ENCODE measurements at places on chromosomes 4 and X.

DNA sequence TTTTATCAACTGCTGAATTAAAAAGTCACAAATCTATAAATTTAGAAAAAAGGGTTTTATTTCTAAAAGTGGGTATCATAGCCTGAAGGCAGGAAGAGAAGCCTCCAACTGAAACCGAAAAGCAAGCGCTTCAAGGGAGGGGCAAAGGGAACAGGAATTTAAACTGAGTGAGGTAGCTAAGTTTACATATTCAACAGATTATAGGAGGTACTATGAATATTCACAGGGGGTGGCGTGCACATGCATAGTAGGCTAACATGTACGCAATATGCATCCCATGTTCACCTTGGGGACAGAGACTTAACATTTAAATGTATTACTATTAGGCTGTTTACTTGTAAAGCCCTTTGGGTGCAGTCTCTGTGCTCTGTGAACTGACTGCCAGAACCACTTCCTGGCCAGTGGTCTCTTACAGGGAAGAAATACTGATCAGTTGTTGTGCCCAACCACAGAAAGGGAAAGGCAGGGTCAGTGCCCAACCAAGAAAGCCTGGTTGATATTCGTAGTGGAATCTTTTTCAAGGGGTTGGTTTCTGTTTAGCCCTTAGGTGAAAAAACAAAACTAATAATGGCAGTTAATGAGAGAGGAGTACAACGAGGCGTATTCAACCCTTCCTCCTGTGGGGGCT is 168.7 kb upstream of the GALNTL6 start:
- no peak for DNase-seq

DNA sequence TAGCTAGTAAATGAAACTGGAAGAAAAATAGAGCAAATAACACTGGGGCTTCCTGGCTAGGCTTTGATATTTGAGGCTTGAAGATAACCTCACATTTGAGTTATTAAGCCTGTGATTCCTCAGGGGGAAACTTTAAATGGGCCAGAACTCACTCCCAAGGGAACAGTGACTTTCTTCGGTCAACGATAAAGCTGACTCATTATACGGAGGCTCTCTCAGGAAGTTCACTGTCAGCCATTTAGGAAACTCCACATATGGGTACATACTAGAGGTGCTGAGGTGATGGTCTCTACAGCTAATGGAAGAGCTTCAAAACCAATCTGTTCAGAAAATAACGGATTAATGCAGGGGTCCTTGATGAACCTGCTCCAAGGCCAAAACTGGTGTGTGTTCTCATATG is 120.8 kb downstream of the SH2D1A start:
- DNase-seq: no peak

DNA sequence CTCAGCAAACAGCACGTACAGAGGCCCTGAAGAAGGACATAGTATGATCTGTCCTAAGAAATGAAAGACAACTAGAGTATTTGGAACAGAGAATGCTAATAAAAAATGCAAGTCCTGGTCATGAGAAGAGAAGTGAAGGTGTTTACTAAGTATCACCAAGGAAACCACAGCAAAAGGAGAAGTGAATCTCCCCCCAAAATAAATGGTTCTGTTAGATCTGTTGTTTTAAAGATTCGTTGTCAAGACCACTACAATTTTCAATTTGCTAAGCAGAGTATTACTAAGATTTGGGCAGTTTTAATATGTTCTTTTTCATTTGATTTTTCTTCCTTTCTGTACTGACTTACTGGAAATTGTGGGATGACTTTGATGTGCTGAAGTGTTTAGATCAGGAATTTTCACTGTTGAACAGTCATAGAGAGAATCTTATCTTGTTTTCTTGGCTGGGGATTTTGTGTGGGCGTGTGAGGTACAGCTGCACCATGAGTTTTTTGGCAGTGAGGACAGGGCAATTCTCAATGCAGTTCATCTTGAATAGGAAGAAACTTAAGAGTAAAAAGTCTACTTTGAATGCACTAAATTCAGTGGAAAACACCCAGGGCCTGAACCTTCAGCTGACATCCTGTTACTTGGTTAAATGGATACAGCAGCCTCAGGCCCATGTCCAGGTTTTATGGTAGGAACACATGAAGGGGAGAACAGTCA is 132.2 kb downstream of the STIM2 start:
- DNase-seq: no peak

DNA sequence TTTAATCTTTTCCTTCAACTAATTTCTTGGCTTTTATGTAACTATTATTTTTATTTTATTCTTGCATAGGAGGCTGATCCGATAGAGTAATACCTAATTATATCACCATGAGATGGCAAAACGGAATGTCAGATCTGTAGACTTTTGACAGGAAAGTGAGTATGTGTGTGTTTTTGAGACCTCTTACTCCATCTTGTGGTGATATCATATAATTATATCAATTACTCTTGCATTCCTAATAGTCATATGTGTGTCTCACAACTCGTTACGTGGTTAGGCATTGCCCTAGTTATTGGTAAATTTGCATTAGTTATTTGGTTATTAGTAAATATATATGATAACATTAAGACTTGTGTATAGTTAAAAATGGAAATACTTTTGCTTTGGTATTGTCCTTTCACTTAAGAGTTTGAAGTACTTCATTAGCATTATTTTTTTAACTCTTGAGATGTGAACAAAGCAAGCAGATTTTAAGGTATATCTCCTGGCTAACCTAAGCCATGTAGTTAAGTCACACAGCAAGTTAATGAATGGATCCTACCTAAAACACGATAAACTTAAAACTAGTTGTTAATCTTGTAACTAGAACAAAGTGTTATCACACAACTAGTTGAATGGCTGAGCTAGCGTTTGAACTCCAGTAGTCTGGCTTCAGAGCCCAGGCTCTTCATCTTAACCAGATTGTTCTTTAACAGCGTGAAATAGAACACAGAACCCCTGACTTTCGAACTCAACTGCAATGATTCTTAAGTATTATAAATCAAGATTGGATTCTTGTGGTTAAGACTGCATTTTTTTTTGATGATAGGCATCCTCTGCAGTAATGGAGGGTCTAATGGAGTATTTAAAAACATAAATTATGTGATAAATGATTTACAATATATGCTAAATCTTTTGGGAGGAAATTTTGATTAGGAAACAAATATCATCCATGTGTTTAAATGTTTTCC is 67.1 kb downstream of the PGRMC2 start:
- no peak for DNase-seq

GRCh38 chrX:79153348-79153747 is 8.9 kb downstream of the GPR174 start:
- no peak for DNase-seq

DNA sequence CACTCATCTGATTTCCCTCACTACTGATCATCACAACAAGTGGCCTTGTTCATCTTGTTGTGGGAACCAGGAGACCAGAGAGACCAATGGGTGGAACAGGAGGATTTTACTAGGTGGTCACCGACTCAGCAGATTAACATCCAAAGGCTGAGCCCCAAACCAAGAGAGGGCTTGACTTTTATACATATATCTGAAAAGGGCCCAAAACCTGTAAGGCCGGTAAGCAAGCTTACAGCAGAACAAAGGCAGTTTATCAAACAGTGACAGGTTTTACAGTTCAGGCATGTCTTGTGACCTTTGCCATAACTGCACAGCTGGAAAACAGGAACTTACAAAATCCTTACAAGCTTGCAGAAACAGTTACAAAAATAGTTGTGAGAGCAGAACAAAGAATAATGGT is 195.9 kb downstream of the OR13H1 start:
- DNase-seq: no peak

- DNase-seq: no peak
Observed at GRCh38 chrX:44245733-44246132, 97.7 kb downstream of the EFHC2 start.

Measured in HFF-Myc (cell line).